Activated T-cell treated with anti-CD3 and anti-CD28 coated beads for 24 hours (primary cell): ENCODE measurements at places on chromosomes 6 and 20.

GRCh38 chr20:168876-169275 is 11.6 kb downstream of the DEFB127 start:
- DNase-seq: no peak

GRCh38 chr20:62805155-62805710 is 598 bp downstream of the OGFR start:
- DNase-seq: no peak

DNA sequence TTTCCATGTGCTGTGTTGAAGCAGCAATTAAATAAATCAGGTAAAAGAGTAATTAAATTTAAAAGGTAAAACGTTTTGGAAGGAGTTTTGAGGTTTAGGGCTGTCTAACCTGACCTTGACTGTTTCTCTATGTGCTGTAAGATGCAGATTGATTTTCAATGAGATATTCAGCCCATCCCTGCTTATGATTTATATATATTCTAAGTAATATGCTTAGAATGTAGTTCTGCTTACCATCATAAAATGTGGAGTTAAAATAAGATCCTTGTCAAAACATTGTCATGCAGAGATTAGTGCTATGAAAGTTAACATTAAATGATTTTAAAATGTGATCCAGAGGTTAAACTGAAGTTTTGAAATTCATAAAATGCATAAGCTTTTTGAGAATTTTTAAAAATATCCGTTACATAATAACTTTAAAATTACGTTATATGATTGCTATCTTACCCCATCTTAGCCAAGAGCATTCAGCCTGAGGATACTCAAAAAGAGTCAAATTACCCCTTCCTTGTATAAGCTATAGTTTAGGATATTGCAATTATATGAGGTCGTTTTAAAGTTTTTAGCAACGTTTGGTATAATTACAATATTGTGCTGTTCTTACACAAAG is 122.5 kb downstream of the MTHFD1L start:
- DNase-seq: no peak

- no peak for DNase-seq
These were observed 989.7 kb downstream of the EYS start for GRCh38 chr6:64717281-64717680.

- no peak for DNase-seq
These were observed 140.3 kb upstream of the MCHR2 start for GRCh38 chr6:100134297-100134696.

GRCh38 chr6:121639021-121639420 is 203.6 kb downstream of the GJA1 start:
- no peak for DNase-seq

DNA sequence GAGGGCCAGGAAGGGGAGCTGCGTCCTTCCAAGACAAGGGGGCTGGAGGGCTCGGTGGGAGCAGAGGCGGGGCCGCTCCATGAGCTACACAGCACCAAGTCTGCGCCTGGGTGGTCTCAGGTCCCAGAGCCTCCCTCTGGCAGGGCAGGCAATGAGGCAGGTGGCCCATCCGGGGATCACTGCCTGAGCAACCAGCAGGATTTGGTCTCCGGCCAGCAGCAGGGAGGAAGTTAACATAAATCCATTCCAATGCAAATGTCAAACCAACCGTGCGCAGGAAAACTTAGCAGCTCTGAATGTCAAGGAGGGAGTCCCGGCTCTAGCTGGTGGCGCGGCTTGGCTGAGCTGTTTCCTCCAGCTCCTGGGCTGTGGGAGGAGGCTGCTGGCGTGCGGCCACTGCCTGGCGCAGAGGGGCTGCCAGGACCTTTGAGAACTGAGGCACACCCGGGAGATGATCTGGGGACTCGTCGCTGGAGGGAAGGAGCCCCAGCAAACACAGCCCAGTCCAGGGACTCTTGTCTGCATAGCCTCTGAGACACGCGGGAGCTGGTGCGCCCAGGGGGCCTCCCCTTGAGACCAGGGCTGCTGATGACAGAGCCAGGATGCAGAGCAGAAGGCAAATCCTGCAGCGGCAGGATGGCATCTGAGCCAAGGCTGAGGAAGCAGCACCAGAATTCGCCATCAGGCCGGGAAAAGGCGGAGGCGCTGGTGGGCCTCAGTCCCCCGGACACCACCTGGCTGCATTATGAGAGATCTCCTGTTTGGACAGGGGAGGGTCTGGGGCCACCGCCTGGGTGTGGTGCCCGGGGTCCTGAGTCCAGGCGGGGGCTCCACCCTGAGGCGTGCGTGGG is 33.1 kb upstream of the CHRNA4 start:
- DNase-seq: no peak

- no peak for DNase-seq
These were observed 57.9 kb downstream of the MAFB start for GRCh38 chr20:40631119-40631631.

- DNase-seq: no peak
These were observed 231.8 kb upstream of the GMDS start for GRCh38 chr6:2477250-2477649.

DNA sequence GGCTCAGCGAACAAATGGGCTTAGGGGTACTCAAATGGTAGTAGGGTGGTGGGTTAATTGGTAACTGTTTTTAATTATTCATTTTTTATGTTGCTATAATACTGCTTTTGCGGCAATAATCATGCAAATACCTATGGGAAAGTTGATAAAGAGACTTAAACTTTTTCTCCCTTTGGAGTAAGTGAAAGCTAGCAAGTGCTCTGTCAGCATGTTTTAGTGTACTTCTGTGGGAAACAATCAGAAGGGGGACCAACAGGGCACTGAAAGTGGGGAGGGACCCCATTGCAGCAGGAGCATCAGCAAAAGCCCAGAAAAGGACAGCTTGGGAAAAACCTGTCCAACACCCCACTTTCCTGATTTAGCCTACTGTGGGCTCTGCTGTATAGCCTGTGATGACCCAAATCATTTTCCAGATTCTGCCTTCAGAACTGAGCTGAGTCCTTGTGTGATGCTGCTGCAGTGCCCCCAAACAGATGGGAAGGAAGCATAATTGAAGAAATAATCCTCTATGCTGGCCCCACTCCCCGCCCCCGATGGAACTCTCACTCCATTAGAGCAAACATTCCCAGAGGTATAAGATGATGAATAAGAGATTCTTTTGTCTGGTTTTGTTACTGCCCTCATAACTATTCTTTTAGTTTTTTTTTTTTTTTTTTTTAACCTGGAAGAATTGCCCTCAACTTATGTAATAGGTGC is 322.8 kb downstream of the CD83 start:
- DNase-seq: no peak

DNA sequence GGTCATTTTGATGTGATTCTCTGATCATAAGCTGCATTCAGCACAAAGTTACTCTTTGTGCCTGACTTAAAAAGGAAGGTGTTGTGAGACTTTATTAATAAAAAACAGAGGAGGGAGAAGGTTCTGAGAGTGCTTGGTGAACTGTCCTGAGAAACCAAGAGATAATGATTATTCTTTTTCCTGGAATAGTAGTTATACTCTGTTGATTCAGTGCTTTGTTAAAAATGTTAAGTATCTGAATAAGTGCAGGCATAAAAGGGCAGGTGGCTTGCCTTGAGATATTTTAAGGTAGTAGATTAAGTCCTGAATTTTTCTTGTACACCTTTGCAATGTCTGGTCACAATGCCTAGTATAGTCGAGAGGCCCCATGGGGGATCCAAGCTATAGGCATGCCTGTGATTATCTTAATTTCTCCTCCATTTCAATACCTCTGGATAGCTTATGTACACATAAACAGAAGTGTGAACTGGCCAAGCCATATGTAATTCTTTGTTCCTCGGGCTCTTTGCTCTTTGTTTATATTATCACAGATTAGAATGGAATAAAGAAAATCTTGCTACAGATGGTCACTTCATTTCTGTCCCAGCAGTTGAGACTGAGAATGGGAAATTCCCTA is 50.0 kb downstream of the SOBP start:
- DNase-seq: no peak

DNA sequence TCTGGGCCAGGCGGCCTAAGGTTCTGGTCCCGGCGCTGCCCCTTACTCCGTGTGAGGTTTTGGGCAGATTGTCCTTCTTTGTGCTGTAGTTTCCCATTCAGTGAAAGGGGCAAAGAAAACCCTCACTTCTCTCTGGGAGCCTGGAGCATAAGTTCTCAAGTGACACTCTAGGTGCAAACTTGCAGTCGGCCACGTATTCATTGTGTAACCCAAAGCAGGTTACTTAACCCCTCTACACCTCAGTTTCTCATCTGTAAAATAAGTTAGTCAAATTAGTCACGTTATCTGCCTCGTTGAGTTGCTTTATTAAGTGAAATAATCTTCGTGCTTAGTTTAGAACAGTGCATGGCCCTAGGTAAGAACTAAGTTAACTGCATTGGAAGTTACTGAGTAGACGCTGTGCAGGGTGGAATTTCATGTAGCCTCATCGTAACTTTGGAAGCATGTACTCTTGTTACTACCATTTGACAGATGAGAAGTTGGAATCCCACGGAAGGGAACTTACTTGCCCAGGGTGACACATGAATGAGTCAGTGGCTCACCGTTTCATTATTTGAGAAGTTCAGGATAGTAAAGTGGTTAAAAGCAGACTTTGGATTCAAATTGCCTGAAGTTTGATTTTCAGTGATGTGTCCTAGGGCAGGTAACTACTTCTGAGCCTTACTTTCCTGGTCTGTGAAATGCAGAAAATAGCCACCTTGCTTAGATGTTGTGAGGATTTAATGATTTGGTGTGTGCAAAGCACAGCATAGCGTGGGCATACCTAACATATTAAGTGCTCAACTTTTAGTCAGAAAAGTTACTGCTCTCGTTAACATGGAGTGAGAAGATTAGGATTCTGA is 556 bp upstream of the MROH8 start:
- peak; percentile 11 for DNase-seq

DNA sequence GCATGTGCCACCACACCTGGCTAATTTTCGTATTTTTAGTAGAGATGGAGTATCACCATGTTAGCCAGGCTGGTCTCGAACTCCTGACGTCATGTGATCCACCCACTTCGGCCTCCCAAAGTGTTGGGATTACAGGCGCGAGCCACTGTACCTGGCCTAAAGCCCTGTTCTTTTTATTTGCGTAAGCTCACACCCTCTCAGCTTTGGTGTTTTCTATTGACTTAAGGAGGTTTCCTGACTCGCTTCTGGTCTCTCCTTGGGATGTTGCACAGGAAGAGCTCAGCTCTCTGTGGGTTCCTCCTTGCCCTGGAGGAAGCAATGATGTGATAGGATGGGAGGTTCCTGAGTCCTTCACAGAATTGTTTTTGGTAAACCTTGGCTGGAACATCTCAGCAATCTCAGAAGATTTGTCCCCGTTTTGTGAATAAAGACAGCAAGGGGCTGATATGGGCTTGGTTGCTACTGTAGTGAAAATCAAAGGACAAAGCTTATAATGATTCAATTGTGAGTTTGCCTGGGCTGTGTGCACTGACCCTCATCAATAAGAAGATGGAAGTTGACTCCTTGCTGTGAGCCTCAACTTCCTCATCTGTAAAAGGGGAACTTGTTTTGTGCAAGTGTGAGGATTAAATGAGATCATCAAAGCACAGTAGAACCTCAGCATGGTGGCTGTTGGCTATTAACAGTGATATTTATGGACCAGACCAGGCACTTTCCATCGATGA is 27.0 kb downstream of the TOX2 start:
- DNase-seq: no peak

DNA sequence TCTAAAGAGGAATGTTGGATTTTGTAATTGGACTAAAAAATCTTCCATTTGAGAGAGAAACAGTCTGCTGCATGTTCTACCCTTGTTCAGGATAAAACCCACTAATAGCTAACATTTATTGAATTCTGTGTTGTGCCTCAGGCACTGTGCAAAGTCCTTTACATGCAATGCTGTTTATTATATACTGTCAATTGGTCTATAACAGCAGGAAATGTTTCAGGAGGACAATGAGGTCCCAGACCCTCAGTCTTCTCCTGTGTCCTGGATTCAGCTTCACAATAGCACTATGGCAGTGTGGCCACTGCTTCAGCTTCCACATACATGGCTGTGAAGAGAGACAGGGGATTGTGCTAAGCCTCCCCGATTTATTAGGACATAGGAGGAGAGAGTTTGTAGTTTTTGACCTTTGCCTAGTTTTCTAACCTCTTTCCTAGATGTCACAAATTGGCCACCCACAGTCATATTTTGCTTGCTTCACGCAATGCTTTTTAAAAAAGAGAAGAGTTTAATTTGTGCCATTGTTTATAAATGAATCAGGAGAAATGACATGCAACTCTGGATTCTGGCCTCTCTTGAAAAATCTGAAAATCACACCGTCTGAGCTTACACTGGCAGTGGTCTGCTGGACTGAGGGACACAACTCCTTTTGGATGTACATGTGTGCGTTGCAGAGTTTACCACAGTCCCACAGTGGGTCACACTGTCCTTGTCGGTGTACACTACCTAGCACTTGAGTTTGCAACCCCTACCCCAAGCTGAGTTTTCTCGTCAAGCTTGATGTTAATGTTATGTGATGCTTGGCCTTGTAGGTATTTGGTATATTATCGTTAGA is 11.3 kb downstream of the PTPN1 start:
- no peak for DNase-seq

- DNase-seq: no peak
These were observed 47.2 kb upstream of the IPCEF1 start for GRCh38 chr6:154403788-154404187.

GRCh38 chr6:154478021-154478700 is 32.3 kb downstream of the CNKSR3 start:
- no peak for DNase-seq

DNA sequence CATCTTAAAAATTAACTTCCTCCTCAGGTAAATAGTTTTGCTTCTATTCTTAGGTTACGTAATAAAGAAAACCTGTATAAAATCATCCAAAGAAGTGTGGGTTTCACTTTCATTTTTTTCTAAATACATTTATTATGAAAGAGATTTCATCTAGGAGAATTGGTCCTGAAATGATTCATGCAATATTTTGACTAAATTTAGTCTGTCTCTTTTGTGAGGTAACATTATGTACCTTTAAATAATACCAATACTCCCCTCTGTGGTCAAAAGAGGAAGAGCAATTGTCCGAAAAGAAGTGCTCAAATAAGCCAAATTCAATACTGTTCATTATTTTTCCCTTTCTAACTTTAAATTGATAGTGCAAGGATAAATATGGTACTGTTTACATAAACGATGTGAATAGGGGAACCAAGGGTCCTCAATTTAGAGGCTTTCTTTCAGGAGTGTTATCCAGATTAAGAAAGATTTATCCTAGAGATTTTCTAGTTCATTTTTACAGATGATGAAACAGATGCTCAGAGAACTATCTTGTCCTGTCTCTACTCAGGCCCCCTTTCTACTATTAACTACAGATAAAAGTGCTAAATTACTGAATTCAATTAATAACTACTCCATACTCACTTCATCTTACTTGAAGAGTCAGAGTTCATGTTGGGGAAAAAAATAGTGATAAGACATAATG is 26.2 kb downstream of the CYP39A1 start:
- DNase-seq: no peak

DNA sequence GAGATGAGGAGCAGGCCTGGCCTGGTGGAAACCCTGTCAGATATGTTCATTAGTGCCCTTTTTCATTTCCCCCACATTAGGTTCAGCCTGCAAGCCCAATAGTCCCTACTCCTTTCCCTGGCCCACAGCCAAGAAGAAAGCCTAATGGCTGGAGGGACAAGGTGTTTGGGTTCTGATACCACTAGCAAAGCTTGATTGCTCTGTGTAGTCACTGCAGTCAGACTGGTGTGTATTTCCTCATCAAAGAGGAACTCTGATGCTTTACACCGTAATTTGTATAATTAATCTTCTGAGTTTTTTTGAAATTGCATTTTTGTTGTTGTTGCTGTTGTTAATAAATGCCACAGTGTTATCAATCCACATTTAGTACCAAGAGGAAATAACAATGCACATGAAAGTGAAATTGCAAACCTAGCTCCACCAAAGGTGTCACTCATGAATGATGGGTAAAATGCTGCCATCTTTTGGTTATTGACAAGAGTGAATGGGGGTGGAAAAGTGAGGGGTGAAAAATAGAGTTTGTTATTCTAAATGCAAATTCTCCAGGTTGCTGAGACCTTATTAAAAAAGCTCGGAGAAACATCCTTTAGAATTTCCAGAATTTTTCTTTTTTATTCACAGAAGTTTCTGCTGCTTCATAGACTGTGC is 320.2 kb upstream of the POU3F2 start:
- no peak for DNase-seq
